ENCODE measurements at places on chromosomes 2 and 18.

GRCh38 chr2:72361521-72361920, 213.9 kb upstream of the CYP26B1 start:
- no peak for DNase-seq

GRCh38 chr2:38652431-38653273, 13.3 kb upstream of the GALM start:
- no peak for DNase-seq

DNA sequence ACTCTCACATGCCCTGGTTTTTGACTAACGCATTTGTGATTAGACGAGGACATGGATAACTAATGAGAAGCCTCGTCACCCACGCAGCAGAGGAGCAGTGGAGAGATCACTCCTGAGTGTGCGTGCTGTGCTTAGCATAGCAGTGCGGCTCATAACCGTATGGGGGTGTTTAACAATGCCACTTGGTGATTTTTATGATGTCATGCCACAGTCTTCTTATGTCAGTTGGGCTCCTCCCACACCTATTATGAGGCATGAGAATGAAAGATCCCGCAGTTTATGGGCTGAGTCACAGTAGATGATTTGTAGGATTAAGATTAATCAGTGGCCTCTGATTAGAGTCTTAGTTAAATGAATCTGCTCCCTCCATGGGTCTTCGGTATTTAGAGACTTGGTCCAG, 2.5 kb upstream of the SMIM21 start:
- no peak for DNase-seq

- DNase-seq, result no peak
Measured at GRCh38 chr2:37833423-37833822, 91.7 kb upstream of the RMDN2 start.

- DNase-seq, result no peak
Measured at GRCh38 chr2:31067259-31067658, 71.0 kb downstream of the GALNT14 start.

DNA sequence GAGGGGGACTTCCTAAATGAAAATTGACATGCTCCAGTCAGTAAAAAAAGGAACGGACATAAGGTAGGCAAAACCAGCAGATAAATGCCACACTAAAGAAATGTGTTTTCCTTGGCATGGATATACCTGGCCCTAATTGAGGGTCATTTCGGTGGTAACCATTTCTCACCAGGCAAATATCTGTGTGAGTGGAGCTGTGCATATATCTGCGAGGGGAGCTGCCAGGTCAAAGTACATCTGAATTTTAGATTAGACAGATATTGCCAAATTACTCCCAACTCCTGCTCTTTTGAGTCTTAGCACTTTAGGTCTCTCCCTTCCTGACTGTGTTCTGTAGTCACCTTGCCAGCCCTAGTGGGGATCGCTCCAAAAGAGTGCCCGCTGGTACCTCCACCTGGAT, 204.2 kb downstream of the SH3BP4 start:
- no peak for DNase-seq

- no peak for DNase-seq
Measured at GRCh38 chr18:45793264-45793965, 32.1 kb upstream of the SIGLEC15 start.

GRCh38 chr2:145416640-145417039, 896.7 kb upstream of the ZEB2 start:
- DNase-seq, result no peak

GRCh38 chr18:69282371-69282770, 118.3 kb upstream of the DOK6 start:
- no peak for DNase-seq

DNA sequence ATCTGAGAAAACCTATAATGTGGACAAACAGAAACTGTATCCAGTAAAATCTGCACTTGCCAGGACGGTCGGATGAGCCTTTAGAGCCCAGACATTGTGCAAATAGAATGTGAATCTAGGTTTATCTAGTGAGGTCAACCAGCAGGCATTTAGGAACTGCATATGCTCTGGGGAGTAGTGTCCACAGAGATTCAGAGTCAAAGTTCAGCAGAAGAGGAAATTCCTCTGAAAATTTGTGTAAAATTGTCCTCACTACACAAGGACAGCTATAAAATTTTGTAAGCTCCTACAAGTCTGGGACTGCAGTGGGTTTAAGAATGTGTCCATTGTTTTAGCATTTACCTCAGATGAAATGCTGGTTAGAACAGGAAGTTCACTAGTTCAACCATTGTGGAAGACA, 9.8 kb upstream of the NDUFV2 start:
- DNase-seq, result no peak

GRCh38 chr2:97991081-97991856, 4.5 kb downstream of the TMEM131 start:
- DNase-seq, result no peak

GRCh38 chr2:25595393-25595792, 78.0 kb downstream of the DTNB start:
- DNase-seq, result no peak

- DNase-seq, result no peak
Measured at GRCh38 chr18:44819944-44820510, 139.3 kb downstream of the SETBP1 start.

GRCh38 chr2:169116993-169117392, 47.6 kb downstream of the DHRS9 start:
- no peak for DNase-seq

DNA sequence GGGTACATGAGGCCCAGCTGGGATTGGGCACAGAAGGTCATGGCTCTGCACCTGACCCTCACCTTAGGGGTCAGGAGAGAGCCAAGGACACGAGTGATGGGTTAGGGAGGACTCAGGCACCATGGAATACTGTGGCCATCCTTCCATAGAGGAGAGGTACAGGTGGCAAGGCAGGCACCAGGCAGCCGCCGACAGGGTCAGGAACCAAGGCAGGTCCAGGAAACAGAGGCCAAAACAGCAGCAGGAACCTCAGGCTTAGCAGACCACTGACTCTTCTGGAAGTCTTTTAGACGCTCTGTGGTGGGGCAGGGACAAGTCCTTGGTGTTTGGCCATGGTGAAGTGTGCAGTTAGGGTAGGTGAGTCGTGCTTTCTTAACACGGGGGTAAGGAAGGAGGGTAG, 128.0 kb downstream of the NEDD4L start:
- DNase-seq, result no peak

GRCh38 chr2:171835386-171835785, 58.7 kb downstream of the SLC25A12 start:
- no peak for DNase-seq

DNA sequence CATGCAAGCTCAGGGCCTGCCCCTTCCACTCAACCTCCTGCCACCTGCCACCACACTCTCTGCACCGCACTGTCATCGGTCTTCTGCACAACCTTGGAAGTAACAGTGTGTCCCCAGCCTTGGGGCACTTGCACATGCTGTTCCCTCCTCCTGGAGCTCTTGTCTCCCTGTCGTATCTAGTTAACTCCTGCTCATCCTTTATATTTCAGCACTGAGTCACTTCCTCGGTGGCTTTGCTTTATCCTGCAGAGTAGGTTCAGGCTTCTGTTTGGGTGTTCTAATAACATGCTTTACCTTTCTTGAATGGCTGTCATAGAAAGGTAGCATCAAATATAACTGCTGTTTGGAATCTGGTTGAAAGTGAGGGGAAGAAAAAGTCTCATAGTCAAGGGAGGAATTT, 25.3 kb downstream of the PAX8 start:
- no peak for DNase-seq

DNA sequence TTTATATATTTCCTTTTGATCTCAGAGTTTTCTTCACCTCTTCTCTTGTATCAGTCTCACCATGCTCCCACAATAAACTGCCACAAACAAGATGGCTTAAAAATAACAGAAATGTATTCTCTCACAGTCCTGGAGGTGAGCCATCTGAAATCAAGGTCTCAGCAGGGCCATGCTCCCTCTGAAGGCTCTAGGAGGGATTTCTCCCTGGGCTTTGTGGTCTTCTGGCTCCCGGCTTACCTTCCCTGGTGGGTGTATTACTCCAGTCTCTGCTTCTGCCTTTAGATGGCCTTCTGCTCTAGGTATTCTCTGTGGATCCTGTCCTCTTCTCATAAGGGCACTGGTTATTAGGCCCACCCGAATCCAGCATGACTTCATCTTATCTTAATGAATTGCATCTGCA, 994.7 kb upstream of the POU3F3 start:
- DNase-seq, result no peak

DNA sequence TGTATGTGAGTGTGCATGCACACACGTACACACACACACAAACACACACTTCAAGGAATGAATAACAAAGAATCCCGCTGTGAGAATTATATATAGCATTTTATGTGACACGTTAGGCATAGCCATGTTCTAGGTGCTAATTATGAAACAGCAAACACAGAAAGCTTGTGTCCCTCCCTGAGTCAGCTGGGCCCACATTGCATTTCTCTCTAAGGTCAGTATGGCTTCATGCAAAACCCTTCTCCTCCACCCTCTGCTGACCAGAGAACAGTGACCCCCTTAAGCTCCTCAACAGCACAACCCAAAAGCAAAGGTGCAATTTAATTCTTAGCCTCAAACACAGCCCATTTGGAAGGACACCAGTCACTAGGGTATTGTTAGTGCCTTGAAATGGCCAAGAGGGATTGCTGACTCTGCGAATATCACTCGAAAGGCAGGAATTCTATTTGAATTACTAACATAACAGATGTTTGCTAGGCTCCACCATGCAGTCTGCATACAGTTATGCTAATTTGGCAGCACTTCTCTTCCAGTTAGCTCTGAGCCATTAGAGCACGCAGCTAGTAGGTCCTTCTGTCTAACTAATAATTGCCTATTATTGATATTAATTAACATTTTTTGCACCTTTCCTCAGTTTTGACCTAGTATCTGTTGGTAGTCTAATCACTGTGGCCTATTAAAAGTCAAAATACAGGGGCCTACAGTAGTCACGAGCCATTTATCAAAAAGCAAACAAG, 149.0 kb downstream of the LNPK start:
- DNase-seq, result peak; percentile 89

DNA sequence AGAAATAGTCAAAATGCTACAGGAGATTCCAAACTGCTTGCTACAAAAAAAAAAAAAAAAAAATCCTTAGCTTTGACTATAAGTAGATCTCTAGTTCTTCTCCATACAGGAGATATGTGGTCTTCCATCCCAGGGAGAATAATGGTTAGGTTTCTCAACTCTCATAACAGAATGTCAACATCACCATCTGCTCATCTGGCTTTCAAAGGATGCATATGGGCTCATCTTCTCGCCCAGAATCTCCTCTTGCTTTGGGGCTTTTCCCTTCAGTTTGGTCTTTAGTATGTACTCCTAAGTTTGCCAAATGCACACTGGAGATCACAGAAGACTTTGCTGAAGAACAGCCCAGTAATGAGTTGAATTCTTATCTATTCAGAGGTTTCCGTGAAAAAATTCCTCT, 240.7 kb downstream of the NRXN1 start:
- DNase-seq, result peak; percentile 81

DNA sequence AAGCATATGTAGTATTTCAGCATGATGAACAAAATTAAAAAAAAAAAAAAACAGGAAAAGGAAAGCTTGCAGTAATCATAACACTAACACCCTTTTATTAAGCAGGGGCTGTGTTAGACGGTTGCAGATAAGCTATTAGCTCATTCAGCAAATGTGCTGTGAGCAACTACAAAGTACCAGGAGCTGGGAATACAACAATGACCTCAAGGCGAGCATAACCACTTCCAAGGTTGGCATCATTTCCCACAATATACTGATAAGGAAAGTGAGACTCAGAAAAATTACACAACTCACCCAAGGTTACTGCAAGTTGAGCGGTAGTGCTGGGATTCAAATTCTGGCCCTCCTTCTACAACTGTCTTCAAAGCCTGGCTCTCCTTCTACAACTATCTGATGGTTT, 38.2 kb upstream of the ACTR3 start:
- no peak for DNase-seq

DNA sequence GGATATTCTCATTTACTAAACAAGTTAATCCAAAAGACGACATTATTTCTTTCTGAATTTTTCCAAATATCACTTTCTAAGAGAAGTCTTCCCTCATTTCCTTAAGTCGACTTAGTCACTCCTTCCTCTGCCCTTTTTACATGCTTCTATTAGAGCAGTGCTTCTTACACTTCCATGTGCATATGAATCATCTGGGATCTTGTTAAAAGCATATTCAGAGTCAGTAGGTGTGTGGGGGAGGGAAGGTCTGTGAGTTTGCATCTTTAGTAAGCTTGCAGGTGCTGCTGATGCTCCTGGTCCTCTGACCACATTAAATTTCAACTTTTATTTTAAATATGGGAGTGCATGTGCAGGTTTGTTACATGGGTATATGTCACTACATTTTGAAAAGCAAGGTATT, 582.6 kb downstream of the NRXN1 start:
- DNase-seq, result no peak

GRCh38 chr2:104793966-104794365, 59.9 kb upstream of the POU3F3 start:
- DNase-seq, result no peak

DNA sequence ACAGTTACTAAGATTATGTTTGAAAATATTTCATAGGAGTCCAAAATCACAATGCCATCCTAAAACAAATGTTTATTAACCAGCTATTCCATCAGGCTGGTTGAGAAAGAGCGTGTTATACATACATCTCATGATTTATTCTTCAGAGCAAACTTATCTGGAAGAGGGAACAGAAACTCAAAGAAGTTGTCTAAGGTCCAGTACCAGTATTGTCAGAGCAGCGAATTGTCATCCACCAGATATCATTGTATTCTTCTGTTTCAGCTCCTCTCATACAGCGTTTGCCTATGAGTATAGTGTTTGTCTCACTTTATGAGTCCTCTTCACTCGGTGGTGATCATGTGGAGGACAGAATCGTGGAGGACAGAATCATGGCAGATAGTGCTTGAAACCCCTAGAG, 238.2 kb downstream of the OSR1 start:
- no peak for DNase-seq

GRCh38 chr2:46539327-46540276, 60.2 kb downstream of the TMEM247 start:
- no peak for DNase-seq

- no peak for DNase-seq
Measured at GRCh38 chr2:65373365-65373918, 59.0 kb downstream of the SPRED2 start.

- DNase-seq, result no peak
Measured at GRCh38 chr2:19046986-19047780, 311.2 kb downstream of the OSR1 start.

DNA sequence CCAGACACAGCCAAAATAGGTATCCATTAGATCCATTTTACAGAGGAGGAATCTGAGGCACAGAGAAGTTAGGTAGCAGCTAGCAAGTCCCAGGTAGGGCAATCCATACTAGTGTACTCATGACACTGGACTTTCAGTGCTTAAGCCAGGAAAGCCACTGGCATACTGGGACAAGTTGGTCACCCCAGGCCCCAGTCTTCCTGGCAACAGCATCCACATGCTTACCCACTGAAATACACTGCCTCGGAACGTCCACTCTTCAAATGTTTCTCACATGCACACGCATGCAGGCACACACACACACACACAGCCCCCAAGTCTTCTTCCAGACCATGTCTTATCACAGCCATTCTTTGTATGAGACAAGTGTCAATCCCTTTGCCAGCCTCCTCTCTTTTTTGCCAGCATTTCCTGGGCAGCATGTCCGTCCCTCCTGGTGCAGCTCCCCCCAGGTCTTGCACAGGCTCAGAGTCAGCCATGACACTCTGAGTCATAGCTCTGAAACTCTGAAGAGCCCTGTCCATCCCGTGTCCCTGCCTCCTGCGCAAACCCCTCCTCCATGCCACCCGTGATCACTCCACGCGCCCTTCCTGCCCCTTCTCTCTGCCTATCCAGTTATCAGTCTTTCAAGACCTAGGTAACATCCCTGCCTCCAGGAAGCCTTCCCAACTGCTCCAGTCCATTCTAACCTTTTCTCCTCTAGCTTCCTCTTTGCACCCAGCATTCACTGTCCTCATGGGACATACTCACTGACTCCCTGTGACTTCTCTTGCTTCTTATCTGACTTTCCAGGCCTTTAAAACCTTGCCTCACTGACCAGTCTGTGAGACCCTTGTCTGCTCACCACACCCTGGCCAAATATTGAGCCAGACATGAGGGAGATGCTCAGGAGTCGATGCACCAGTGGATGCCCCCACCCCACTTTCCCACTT, 10.9 kb upstream of the TEX261 start:
- DNase-seq, result no peak

Measured in NCI-H1694 (cell line).